ENCODE measurements at places on chromosomes 2 and 18.

GRCh38 chr2:198385326-198385725, 580.9 kb downstream of the PLCL1 start:
- no peak for DNase-seq

GRCh38 chr2:218569038-218569431, 396 bp downstream of the CNOT9 start:
- peak; percentile 52 for DNase-seq

DNA sequence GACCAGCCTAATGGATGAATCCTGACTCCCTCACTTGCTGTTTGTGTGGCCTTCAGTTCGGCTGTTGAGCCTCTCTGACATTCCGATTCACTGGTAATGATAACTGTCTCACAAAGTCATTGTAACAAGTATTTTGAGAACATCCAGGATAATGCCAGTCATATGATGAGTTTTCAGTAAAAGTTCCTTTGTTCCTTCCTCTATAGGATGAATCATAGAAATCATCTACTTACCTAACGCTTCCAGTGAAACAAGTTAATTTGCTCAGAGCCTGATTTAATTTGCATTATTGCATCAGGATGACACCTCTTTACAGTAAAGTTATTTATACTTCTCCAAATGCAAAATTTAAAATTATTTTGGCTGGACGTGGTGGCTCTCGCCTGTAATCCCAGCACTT, 32.0 kb downstream of the RAB31 start:
- DNase-seq: no peak

- DNase-seq: no peak
Measured at GRCh38 chr2:71705171-71705960, 252.0 kb downstream of the DYSF start.

GRCh38 chr2:10477443-10478297, 29.5 kb upstream of the ODC1 start:
- DNase-seq: no peak

DNA sequence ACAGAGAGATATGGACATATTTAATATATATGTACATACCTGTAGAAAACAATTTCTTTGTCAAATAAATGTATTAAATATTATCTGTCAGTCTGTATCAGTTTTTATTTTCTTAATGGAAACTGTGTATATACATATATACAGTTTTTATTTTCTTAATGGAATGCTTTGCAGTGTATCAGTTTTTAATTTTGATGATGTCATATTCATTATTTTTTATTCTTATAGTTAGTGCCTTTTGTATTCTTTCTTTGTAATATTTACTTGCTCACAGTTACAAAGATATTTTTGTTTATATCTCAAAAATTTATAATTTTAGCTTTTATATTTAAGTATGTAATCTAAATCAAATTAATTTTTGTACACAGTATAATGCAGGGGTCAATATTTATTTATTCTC, 20.6 kb downstream of the KCNH7 start:
- no peak for DNase-seq

GRCh38 chr2:158717366-158718195, 77.5 kb upstream of the DAPL1 start:
- DNase-seq: no peak

GRCh38 chr2:96239745-96240264, 26.0 kb downstream of the TMEM127 start:
- no peak for DNase-seq

- no peak for DNase-seq
Measured at GRCh38 chr2:196957881-196958525, 31.5 kb upstream of the PGAP1 start.

DNA sequence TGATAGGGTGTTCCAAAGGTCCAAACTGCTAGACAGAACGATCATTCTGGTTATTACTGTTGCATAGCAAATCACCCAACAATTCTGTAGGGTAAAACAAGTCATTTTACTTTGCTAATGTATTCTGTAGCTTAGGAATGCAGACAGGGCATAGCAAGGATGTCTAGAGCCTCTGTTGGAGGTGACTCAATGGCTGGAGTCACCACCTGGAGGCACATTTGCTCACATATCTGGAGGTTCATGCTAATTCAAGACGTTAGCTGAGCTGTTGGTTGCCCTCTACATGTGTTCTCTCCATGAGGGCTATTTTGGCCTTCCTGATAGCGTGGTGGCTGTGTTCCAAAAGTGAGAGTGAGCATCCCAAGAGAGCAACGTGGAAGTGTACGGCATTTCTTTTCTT, 22.5 kb upstream of the ST8SIA3 start:
- no peak for DNase-seq

GRCh38 chr2:71692621-71693277, 239.4 kb downstream of the DYSF start:
- no peak for DNase-seq

DNA sequence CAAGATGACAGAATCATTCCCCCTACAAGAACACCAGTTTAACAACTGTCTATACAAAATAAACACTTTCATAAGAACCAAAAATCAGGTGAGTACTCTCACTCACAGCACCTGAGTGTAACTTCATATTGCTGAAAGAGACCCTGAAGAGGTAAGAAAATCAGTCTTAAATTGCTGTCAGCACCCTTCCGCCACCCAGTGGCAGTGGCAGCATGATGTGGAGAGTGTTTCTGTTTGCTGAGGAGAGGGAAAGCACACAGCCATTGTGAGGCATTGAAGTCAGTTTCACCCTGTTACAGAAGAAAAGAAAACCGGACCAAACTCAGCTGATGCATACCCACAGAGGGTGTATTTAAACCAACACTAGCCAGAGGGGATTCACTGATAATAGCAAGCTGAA, 1240.8 kb upstream of the CRIM1 start:
- no peak for DNase-seq

- no peak for DNase-seq
Measured at GRCh38 chr2:231191896-231192872, 6.2 kb upstream of the ARMC9 start.

DNA sequence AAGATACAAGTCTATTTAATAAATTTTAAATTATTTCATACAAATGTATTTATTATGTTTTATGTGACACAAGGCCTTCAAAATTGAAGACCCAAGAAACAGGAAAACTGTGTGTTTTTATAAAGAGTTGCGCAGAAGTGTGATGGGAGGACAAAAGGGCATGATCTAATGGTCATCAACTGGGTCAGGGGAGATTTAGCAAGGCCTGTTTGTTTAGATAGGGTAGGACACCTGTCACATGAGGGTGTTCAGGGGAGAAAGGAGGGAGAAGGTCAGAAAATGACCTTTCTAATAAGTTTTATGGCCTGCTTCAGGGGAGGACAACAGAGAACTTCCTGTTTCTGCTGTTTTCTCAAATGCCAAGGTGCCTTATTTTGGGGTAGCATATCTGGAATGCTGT, 528.8 kb downstream of the STK39 start:
- DNase-seq: no peak

DNA sequence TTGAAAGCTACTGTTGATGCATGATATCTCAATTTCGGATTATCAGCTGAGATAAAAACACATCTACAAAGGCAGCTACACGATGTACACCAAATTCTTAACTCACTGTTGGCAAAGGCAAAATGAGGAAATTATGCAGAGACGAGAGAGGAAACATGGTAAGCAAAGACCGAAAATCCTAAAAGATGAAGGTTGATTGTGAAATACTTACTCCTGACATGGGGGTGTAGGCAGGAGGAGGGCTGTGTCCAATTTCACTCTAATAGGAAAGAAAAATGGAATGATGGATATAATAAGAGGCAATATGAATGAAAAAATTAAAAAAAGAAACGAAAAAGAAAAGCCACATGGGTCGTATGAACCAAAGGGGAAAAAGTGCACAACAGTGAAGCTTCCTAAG, 831.3 kb downstream of the CPS1 start:
- DNase-seq: no peak

GRCh38 chr18:7597500-7597899, 30.4 kb downstream of the PTPRM start:
- DNase-seq: no peak

- DNase-seq: no peak
Measured at GRCh38 chr18:46477425-46478011, 179.5 kb downstream of the LOXHD1 start.

DNA sequence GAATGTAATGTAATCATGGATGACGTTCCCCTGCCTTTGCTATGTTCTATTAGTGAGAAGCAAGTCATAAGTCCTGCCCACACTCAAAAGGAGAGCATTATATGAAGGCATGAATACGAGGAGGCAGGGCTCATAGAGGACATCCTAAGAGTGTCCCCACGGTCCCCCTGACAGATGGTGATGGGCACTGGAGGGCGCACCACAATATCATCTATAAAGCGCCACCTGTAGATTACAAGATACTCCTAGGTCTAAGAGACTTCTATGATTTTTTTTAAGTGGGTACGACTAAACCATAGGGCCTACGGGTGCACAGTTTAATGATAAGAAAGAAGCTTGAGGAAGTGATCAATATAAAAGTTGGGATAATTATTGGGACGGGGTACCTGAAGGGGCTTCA, 131.0 kb downstream of the PAX3 start:
- no peak for DNase-seq

DNA sequence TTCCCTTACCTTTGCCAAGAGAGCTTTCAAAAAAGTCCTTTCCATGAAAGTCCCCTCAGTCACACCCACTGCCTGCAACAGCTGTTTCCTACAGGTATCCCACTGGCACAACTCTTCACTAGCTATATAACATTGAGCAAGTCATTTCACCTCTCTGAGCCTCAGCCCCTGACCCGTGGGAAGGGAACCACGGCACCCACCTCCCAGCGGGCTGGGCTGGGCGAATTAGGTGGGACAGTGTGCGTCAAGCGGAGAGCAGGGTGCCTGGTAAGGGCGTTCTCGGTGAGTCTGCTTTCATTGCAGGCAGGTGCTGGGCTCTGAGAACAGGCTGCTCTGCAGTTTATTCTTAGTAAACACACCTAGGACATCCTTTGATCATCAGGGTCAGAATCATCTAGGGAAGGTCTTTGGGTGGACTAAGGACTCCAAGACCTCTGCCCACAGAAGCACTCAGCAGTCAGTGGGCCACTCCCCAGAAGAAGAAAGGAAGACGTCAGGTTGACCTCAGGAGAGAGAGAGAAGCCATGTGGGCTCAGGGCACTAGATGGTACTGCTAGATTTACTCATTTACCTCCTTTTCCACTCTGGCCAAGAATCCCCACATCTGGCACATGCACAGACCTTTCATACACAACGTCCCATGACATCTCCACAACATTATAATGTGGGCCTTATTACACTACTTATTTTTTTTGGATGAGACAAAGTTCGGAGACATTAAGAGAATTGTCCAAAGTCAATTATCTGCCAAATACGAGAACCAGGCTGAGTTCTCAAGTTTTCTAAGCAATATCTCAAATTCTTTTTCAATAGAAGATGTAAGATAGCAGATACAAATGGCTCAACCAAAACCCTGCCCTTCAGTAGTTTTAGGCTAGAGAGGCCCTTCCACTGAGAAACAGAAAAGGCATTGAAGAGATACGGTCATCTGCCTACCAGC, 79.9 kb downstream of the GALNT14 start:
- DNase-seq: no peak

- no peak for DNase-seq
Measured at GRCh38 chr2:56224316-56224715, 40.5 kb downstream of the CCDC85A start.

GRCh38 chr2:60521626-60522025, 31.8 kb downstream of the BCL11A start:
- no peak for DNase-seq

- no peak for DNase-seq
Measured at GRCh38 chr2:96359866-96360265, 24.3 kb downstream of the NCAPH start.

DNA sequence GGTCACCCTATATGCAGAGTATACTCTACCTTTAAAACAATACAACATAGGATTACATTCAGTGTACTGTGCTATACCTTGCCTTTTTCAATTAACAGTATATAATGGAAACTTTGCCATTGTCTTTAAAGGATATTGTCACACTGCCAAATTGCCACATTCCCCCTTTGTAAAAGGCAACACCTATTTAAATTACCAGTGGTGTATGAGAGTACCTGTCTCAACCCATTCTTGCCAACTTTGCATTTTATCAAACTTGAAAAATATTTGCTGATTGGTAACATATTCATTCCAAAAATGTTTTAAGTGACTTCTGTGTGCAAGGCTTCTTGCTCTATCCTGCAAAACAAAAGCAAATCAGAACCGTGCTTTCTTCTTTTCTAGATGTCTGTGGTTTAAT, 92.9 kb downstream of the FMNL2 start:
- DNase-seq: no peak

GRCh38 chr2:18284331-18284730, 276.1 kb downstream of the RDH14 start:
- DNase-seq: no peak

DNA sequence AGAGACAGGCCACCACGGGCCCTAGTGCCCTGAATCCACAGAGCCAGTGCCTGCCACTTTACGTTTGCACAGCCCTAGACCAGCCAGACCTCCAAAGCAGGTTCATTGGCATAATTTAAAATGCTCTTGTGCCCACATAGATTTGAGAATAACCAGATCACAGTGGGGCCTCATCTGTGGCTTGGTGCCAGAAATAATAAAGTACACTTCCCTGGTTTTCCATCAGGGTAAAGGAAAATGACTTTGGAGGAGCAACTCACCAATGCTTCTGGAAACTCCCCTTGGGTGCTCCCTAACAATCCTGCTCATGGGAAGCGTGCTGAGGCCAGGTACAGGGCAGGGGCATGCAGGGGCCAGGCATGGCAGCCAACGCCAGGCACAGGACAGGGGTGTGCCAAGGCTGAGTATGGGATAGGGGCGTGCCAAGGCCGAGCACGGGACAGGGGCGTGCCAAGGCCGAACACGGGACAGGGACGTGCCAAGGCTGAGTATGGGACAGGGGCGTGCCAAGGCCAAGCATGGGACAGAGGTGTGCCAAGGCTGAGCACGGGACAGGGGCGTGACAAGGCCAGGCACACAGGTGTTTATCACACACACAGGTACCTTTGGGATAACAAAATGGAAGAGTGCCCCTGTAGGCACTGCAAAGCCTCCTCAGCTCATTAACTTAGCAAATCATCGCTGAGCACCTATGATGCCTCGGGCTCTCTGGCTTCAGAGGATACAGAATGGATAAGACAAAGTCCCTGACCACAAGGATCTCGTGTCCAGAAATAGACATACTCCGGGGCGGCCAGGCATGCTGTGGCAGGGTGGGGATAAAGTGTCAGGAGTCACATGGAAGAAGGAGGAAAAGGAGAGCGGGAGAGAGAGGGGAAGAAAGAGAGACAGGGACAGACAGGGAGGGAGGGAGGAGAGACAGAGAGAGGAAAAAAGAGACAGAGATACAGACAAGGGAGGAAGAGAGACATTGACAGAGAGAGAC, 334.7 kb downstream of the EIPR1 start:
- DNase-seq: no peak

DNA sequence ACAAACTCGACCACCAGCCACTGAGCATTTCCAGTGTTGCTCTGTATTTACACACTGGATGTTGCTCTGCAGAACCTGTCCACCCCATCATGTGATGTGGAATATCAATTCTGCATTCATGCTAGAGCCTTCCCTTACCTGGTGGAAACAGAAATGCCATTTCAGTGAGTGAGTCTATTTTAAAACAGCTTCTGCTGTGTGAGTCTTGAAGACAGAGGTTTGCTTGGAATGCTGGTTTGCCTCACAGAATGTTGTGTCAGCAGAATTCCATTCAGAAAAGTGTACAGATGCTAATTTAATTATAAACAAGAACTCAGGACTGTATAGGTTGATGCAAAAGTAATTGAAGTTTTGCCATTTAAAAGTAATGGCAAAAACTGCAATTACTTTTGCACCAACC, 118.3 kb downstream of the MAP3K20 start:
- DNase-seq: no peak

Data from stimulated activated CD8-positive, alpha-beta memory T cell treated with anti-CD3 and anti-CD28 coated beads, Interleukin-2, amount 100 ng/mL, for 48 hours (primary cell).